Skin of body (tissue), 3 donors: ENCODE measurements at places on chromosomes 7 and 10.

- DNase-seq, result peak; percentile 78
These were observed 17.9 kb downstream of the EBF3 start for GRCh38 chr10:129945941-129946760.

GRCh38 chr10:62946278-62946677 is 130.1 kb upstream of the EGR2 start:
- DNase-seq, result no peak

GRCh38 chr10:83433705-83434104 is 705.6 kb upstream of the GHITM start:
- DNase-seq, result no peak

GRCh38 chr7:18570890-18571478 is 75.4 kb downstream of the HDAC9 start:
- DNase-seq, result no peak

- DNase-seq, result no peak
These were observed 230.1 kb upstream of the PRPS1L1 start for GRCh38 chr7:18257711-18258110.

DNA sequence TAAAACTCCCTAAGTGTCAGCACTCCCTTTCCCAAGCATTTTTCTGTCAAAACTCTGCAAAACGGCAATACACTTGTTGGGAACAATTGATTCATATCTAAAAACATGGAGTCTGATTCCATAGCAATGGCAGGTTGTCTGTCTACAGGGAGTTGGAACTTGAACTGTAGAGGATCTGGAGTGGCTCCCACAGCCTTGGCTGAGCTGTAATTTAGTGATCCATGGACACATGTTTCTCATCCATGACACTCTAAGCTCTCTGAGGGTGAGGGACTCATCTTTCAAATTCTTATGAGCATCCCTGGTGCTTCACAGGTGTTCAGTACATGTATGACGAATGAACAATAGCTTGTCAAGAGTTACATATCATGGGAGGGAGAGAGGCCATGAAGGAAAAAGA is 466.1 kb downstream of the GRID1 start:
- no peak for DNase-seq
